ENCODE measurements at places on chromosomes 6 and 20. TPM values are rescaled to one million over a fixed set of nuclear protein-coding genes. Genes with fewer than 3 reads are reported as not detected.

DNA sequence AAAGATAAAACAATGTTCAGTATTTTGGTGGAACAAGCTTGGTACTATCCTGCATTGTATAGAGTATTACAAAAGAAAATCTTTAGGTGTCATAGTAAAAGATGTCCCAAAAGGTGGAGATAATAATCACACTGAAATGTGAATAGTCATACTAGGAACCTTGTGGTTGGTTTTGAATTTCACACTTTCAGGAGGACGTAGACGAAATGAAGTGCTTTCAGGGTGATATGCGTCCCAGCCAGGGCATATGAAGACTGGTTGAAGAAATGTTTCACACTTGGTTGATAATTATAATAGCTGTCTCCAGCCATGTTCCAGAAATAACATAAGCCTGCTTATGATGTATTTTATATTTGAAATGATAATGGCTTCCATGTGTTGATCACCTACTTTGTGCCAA is 60.4 kb downstream of the SCAND1 start:
- peaks cover 11% of the 10 kb centered on the region for H3K36me3 ChIP-seq
- no peaks in the 10 kb centered on the region for H3K27me3 ChIP-seq
- no peak overlapping the region for H3K4me3 ChIP-seq
- no peak overlapping the region for H3K27ac ChIP-seq

The TFAP2A gene
- not detected for total RNA-seq

- H3K4me1 ChIP-seq: no peaks in the 10 kb centered on the region
- no peak overlapping the region for H3K4me3 ChIP-seq
- no peak for DNase-seq
Observed at GRCh38 chr6:17861361-17861760, 126.1 kb downstream of the KIF13A start.

DNA sequence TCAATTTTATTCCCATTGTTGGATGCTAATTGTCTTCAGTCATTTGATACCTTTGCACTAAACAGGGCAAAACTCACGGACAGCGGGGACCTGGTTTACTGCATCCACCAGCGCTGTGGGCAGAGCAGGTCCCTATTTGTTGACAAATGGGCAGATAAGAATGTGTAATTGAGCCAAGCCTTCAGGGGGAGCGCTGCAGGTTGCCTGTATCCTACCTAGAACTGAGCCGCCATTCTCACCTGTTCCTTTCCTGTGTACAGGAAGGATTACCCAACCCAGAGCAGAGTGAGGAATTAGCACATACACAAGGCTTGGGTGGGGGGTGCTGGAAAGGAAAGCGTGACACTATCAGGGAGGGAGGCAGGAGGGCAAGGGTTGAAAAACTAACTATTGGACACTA is 89.1 kb upstream of the FOXA2 start:
- H3K27me3 ChIP-seq: no peaks in the 10 kb centered on the region
- no peak overlapping the region for H3K4me3 ChIP-seq
- no peak overlapping the region for H3K27ac ChIP-seq
- no peaks in the 10 kb centered on the region for H3K4me1 ChIP-seq

DNA sequence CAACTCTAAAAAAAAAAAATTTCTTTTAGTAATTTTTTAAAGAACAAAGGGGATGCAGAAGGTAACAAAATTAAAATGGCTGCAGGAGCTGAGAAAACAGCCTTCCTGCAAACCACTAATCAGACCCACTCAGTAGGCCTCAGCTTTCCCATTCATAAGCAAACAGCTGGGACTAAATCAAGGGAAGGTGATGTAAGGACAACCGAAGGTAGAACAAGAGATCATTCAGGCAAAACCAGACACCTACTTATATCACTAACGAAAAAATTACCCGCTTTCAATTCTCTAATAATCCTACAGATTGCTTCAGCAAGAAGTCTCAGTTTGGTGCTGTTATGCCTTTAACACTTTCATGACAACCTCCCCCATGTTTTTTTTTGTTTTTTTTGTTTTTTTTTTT is 124.0 kb downstream of the ZMYND8 start:
- no peak overlapping the region for H3K4me3 ChIP-seq
- DNase-seq: no peak
- no peak overlapping the region for H3K27ac ChIP-seq
- no peaks in the 10 kb centered on the region for H3K4me1 ChIP-seq

The OPRL1 gene
- 1.8 TPM for total RNA-seq

GRCh38 chr6:36930483-36930882 is 24.1 kb upstream of the PI16 start:
- no peak overlapping the region for H3K27ac ChIP-seq
- DNase-seq: no peak
- peaks cover 4% of the 10 kb centered on the region for H3K27me3 ChIP-seq
- peaks cover 3% of the 10 kb centered on the region for H3K36me3 ChIP-seq

Measured in activated naive CD8-positive, alpha-beta T cell treated with anti-CD3 and anti-CD28 coated beads, Interleukin-2, amount 10 ng/mL, durations not matched to agents 7 days and 5 days (primary cell).